Smooth muscle cell of the pulmonary artery (primary cell): ENCODE measurements at places on chromosomes 2 and 18. TPM values are rescaled to one million over a fixed set of nuclear protein-coding genes. Genes with fewer than 3 reads are reported as not detected.

The CROCC2 gene
- total RNA-seq: 0.13 TPM in 1 of 2 replicates, not detected in the other

The ABCG5 gene
- total RNA-seq: not detected in 2 replicates

The SNORC gene
- 0.65 and 1.6 TPM in 2 replicates for total RNA-seq

The SLC9A4 gene
- total RNA-seq: 0.03 TPM in 1 of 2 replicates, not detected in the other

The CD8B2 gene
- total RNA-seq: not detected in 2 replicates

The NETO1 gene
- not detected in 2 replicates for total RNA-seq

The PDE11A gene
- 0.20 and 0.50 TPM in 2 replicates for total RNA-seq

The DNAJC5G gene
- total RNA-seq: not detected in 2 replicates

The CNDP1 gene
- not detected in 2 replicates for total RNA-seq

The MBOAT2 gene
- total RNA-seq: 51.4 and 53.8 TPM in 2 replicates

The HAAO gene
- total RNA-seq: 0.85 TPM in 1 of 2 replicates, not detected in the other

The ANKRD53 gene
- 0.20 and 0.30 TPM in 2 replicates for total RNA-seq

The RFX8 gene
- 2.5 and 6.4 TPM in 2 replicates for total RNA-seq

The SULT1C4 gene
- total RNA-seq: 0.13 and 0.17 TPM in 2 replicates

The C18orf54 gene
- 2.7 and 5.7 TPM in 2 replicates for total RNA-seq

The UGT1A9 gene
- total RNA-seq: not detected in 2 replicates

The MOGAT1 gene
- total RNA-seq: not detected in 2 replicates

The IL1RN gene
- total RNA-seq: not detected in 2 replicates

The DTNA gene
- 7.8 and 43.9 TPM in 2 replicates for total RNA-seq

The MSTN gene
- total RNA-seq: 0.10 and 0.13 TPM in 2 replicates

The FBXO41 gene
- 0.72 and 2.0 TPM in 2 replicates for total RNA-seq

The RUFY4 gene
- total RNA-seq: not detected in 2 replicates

The GAREM2 gene
- 1.7 and 2.4 TPM in 2 replicates for total RNA-seq

The LRP1B gene
- 0.03 and 0.13 TPM in 2 replicates for total RNA-seq

The CDK15 gene
- total RNA-seq: 0.52 and 1.5 TPM in 2 replicates

The OTOS gene
- total RNA-seq: not detected in 2 replicates

The ZNF396 gene
- 1.9 and 3.5 TPM in 2 replicates for total RNA-seq

The CPLX4 gene
- not detected in 2 replicates for total RNA-seq

The GAL3ST2 gene
- total RNA-seq: 0.33 and 0.46 TPM in 2 replicates

The C2orf78 gene
- not detected in 2 replicates for total RNA-seq

The CACNB4 gene
- 2.0 and 10.8 TPM in 2 replicates for total RNA-seq

The KCNIP3 gene
- total RNA-seq: 0.65 and 2.0 TPM in 2 replicates

The MTLN gene
- 36.6 and 39.7 TPM in 2 replicates for total RNA-seq

The TBC1D8 gene
- total RNA-seq: 9.7 and 12.1 TPM in 2 replicates

The MC2R gene
- total RNA-seq: not detected in 2 replicates
